ENCODE measurements at places on chromosomes 16 and 17. TPM values are rescaled to one million over a fixed set of nuclear protein-coding genes. Genes with fewer than 3 reads are reported as not detected.

HS3ST2 gene
- not detected for total RNA-seq

HEXIM2 gene
- 5.3 TPM for total RNA-seq

ZNF19 gene
- total RNA-seq: 2.7 TPM

RAC3 gene
- 5.1 TPM for total RNA-seq

FOXC2 gene
- not detected for total RNA-seq

KRTAP9-4 gene
- total RNA-seq: not detected
